ENCODE measurements at places on chromosomes 12 and 14. TPM values are rescaled to one million over a fixed set of nuclear protein-coding genes. Genes with fewer than 3 reads are reported as not detected.

DNA sequence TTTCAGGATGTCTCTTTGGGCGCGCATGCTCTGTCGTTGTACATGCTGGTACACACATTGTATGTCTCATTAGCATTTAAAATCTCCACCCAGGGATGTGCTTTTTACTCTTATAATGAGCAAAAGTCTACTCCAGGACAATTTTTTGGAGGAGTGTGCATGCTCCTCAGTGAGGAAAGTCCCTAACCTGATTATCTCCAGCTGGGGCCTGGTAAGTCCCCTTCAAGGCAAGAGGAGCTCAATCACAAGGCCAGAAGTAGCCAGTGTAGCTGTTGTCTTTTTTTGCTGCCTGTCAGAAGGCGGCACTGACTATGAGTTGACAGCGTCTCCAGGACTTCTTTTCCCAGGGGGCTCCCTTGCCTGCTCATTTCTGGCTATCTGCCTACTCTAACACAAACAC, 218.3 kb upstream of the CNTN1 start:
- DNase-seq: no peak

DNA sequence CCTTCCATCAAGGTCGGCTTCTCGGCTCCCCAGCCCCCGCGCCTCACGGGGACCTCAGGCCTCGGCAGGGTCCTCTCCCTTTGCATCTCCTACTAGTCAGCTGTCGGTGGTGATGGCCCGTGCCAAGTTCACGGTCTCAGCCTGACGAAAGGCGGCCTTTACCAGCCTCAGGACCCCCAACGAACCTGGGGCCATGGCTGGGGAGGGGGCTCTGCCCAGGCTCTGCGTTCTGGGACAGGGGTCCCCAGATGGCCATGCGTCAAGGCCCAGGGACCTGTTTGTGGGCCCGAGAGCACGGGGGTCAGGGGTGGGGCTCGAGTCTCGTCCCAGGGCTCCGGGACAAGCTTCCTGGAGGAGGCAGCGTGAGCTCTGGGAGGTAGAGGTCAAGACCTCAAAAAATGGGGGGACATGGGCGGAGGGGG, 32.8 kb upstream of the DEGS2 start:
- no peak for DNase-seq

DNA sequence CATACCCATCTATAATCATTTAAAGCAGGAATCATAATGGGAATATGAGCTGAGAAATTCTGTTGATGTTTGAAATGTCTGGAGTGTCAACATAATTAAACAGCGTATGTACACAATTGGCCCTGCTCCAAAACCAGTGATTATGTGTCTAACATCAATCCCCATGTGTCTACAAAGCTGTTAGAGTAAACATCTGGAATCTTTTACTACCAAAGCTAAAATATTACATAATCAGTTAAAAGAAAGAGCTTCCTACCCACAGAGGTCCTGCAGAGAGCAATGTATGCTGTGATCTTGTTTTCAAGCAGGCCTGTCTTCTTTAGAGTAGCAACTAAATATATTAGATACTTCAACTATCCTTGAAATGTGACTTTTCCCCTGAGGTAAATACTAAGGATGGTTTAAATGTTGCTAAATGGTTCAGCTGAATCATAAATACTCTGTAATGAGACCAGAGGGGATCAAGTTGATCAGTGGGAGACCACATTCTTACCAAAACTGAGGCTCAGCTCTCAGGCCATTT, 74.3 kb downstream of the RASSF8 start:
- DNase-seq: peak; percentile 40

DNA sequence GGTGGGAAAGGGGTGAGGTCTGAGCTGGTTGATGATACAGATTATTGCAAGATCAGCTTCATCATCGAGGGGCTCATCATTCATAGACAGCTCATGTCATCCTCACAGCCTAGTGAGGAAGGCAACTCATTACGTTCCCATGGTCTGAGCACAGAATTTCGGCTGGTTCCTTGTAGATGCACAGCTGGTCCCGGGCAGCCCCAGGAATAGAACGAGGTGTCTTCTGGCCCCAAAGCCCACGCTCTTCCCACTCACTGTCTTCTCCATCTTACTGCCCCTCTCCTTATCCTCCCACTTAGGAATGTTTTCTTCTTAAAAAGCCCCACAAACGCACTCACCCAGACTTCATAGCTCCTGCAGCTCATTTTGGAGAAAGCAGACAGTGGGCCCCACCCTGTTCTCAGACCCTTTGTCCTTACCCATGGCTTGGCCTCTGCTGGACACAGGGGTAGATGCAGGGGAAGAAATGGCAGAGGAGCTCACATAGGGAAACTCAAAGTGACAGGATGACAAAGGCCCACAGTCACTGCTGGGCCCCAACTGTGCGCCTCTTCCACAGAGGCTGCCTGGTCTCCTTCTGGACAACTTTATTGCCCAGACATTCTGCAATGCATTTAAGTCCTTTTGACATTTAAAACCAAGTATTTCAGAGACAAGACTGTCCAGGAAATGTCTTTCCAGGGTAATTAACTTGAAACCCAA, 162.2 kb downstream of the ADGRD1 start:
- no peak for DNase-seq

- DNase-seq: no peak
Observed at GRCh38 chr14:71013551-71014192, 106.4 kb downstream of the PCNX1 start.

GRCh38 chr14:92400579-92401444, 77.8 kb downstream of the SLC24A4 start:
- no peak for DNase-seq

DNA sequence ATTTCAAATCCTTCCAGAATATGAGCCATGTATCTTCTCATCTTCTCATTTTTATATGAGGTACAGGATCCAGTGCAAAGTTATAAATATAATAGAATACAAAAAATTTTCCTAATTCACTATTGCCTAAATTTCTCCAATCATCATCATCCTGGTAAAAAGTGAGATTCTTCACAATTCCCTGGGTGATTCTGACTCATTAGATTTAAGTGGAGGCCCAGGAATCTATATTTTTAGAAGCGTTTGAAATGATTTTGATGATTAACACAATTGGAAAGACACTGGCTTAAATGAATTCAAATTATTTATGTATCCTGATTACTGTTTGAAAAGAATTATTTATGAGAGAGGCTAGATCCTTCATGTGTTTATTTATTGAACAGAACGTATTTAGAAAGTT, 380.3 kb upstream of the PDE3A start:
- DNase-seq: no peak

DNA sequence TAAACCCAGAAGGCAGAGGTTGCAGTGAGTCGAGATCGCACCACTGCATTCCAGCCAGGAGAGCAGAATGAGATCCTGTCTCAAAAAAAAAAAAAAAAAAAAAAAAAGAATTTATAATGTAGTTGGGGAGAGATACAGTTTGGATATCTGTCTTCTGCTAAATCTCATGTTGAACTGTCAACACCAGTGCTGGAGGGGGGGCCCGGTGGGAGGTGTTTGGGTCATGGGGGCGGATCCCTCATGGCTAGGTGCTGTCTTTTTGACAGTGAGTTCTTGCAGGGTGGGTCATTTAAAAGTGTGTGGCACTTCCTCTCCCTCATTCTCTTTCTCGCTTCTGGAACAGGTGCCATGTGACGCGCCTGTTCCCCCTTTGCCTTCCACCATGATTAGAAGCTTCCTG, 32.8 kb downstream of the CLIP1 start:
- no peak for DNase-seq

DNA sequence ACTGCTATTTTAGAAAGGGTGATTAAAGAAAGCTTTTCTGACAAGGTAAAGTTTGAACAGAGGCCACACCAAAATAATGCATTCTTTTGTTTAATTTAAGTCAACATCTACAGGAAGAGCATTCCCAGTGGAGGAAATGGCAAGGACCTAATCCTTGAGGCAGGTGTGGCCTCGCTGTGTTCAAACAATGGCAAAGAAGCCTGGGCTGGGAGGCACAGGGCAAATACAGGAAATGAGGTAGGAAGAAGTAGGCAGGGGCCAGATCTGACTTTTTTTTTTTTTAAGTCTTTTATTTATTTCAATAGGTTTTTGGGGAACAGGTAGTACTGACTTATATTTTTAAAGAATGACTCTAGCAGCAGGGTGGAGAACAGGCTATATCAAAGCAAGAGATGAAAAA, 53.5 kb downstream of the ARMH4 start:
- no peak for DNase-seq

The KRT82 gene
- not detected for total RNA-seq

The CDKL1 gene
- total RNA-seq: 1.0 TPM

The TCL1A gene
- not detected for total RNA-seq

The NXPH4 gene
- 0.80 TPM for total RNA-seq

The FBLN5 gene
- 0.88 TPM for total RNA-seq

Measured in cardiac muscle cell (in vitro differentiated cells and primary cell).